C1 segment of cervical spinal cord (tissue), 14 donors: ENCODE measurements at places on chromosomes 12 and 14.

- DNase-seq: no peak
Observed at GRCh38 chr12:113103756-113104450, 31.7 kb downstream of the RASAL1 start.

DNA sequence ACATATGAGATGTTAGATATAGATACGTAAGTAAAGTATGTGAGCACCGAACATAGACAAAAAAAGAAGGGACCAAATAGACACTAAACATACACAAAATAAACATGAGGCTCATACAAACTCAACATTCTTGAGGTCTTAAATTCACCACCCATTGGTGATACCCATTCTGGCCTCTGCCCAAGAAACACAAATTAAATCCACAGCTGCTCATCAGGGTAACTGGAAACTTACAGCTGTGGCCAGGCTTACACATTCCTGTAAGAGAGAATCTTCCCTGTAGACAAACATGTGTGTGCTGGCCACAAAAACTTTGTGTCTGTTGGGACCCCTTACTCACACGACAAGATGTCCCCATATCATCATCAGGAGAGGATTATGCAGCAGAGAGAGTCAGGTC is 22.4 kb downstream of the MAGOHB start:
- DNase-seq: no peak

GRCh38 chr12:124463341-124463921 is 104.0 kb downstream of the NCOR2 start:
- peak; percentile 40 for DNase-seq

DNA sequence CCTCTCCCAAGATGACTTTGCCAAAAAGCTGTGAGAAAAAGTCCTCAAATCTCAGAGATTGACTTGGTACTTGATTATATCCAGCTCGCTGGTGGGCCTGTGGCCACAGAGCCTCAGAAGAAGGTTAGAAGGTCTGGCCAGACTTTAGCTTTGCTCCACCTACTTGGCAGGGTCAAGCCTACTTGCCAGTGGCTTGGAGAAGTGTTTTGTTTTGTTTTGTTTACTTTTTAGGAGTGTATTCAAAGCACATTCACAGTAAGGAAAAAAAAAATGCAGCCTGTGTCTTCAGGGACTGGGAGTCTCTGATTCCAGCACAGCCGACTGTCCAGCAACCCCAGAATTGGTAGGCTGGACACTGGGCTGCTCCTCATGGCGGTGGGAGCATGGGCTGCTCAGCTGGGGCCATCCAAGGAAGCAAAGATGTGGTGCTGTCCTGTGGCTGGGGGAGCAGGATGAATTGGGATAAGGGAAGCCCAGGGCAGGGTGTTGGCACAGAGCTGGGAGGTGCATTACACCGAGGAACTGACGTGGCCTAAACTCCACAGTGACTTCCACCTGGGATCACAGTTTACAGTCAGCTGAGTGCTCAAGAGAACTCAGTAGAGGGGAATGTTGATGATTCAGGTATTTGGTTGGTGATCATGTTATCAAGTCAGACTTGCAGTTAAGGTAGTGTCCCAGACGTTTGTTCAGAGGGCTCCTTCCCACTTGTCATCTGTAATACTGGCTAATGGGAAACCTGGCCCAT is 73.5 kb downstream of the PPP2R5C start:
- DNase-seq: no peak

DNA sequence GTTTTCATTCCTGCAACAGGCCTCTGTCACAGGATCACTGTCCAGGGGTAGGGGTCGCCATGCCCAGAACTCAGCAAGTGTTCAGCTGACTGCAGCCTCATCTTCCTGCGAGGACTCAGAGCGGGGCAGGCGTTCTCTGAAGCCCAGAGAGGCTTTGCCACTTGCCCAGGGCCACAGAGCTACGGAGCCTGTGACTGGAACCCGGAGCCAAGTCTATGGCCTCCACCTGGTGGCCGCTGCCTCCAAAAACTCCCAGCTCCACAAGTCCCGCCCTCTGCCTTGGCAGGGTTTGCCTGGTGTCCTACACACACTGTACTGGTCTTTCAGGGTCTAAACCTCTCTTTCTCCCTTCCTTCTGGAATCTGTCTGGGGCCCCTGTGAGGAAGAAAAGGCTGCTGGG is 8.7 kb upstream of the PPP1R13B start:
- DNase-seq: no peak

- DNase-seq: no peak
Observed at GRCh38 chr12:53696655-53697331, 20.9 kb upstream of the ATP5MC2 start.

DNA sequence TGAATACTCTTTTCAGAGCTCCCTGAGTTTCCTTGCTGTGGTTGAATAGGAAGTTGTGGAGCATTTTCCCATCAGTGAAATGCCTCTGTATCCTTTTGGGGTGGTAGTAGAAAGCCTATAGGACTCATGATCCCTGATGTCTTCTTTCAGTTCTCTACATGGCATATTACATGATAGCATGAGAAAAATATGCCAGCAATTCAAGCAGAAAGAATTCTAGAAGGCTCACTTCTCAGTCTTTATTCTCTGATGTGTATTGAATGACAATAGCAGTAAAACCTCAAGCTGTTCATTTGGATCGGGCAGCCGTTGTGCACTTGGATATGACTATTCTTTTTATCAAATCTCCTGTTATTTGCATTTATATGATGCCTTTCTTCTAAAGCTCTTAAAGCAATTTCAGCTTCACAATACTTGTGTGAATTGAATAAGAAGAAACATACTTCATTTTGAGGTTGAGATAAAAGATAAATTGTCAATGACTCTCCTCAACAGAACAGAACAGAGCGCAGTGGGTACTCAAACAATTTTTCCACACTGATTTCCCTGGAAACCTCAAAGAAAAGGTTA is 251.5 kb upstream of the FBXO33 start:
- DNase-seq: no peak
